ENCODE measurements at places on chromosomes 4 and X.

GRCh38 chr4:8860892-8861575 lies 10.6 kb downstream of the HMX1 start:
- no peak for DNase-seq

- no peak for DNase-seq
Observed at GRCh38 chr4:116665716-116666115, 419.7 kb downstream of the TRAM1L1 start.

DNA sequence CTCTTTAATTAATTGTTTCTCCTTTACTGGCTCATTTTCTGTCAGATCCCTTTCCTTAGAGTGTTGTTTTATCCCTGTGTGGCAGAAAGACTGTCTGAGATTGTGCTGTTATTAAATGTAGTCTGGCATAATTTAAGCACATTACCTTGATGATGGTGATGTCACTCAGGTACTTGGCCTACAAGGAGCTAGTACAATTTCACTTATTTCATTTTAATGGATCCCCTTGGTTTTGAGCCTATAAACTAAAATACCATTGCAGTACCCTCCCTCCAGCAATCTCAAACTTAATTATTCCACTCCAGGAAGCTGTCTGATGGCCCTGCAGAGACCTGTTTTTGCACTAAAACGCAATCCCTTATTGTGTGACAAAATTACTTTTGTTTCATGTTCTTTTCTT lies 968.6 kb downstream of the ADGRL3 start:
- no peak for DNase-seq

GRCh38 chr4:45036677-45037076 lies 310.3 kb upstream of the GNPDA2 start:
- no peak for DNase-seq

GRCh38 chr4:161189286-161190134 lies 974.3 kb downstream of the FSTL5 start:
- no peak for DNase-seq

GRCh38 chr4:56424697-56425514 lies 10.5 kb downstream of the PPAT start:
- no peak for DNase-seq

DNA sequence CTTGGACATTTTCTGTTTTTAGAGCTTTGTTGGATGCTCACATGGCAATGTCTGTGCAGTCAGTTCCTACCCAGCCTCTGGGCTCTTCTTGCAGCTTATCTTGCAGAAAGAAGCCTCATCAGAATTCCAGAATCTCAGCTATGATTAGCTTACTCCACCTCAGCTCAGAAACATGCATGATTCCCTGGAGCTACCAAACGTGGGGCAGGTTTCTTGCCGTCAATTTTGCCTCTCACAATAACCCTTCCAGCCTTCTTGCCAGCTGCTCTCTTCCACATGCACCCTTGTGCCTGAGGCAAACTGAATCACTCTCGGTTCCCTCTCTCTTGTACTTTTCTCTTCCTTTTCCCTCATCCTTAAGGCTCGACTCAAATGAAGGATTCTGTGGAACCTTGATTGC lies 141.4 kb downstream of the PTTG2 start:
- no peak for DNase-seq

- no peak for DNase-seq
Observed at GRCh38 chr4:156784970-156785369, 186.6 kb downstream of the PDGFC start.

DNA sequence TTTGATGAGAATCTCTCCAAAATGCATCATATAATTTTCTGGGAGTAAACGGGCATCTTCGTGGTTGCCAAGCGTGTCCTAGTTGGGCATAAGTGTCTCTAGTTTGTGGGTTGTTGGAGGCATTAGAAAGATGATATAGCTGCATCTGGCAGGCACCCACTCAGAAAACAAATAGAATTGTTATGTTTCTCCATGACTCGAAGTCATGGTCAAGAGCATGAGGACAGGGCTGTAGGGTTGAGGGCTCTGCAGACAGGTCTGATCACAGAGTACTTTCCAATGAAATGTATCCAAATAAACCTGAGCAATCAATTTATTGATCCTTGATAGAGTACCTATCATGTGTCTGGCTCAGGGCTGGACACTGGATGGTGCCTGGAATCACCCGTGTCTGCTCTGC lies 82.7 kb downstream of the SORCS2 start:
- DNase-seq: no peak

- DNase-seq: no peak
Observed at GRCh38 chrX:66408507-66408906, 230.4 kb downstream of the EDA2R start.

GRCh38 chr4:139922406-139923024 lies 231.5 kb downstream of the MAML3 start:
- no peak for DNase-seq

- DNase-seq: no peak
Observed at GRCh38 chr4:185358514-185358913, 37.2 kb downstream of the LRP2BP start.

DNA sequence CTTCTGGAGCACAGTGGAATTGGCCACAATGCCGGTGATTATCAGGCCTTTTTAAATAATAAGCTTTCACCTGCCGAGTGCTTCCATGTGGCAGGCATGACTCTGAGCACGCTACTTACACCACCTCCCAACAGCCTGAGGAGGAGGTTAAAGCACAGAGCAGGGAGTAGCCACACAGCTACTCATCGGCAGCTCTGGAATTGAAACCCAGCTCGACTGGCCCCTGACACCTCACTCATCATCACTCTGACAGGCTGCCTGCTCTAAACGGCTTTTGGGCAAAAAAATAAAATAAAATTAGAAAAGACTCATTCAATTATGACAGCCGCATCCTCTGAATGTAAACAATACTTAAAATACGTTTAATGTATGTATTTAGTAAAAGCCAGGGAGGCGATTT lies 326.4 kb upstream of the NOCT start:
- DNase-seq: no peak

- DNase-seq: no peak
Observed at GRCh38 chr4:98688411-98689290, 30.2 kb upstream of the TSPAN5 start.

- no peak for DNase-seq
Observed at GRCh38 chr4:137389911-137390520, 142.3 kb downstream of the PCDH18 start.

DNA sequence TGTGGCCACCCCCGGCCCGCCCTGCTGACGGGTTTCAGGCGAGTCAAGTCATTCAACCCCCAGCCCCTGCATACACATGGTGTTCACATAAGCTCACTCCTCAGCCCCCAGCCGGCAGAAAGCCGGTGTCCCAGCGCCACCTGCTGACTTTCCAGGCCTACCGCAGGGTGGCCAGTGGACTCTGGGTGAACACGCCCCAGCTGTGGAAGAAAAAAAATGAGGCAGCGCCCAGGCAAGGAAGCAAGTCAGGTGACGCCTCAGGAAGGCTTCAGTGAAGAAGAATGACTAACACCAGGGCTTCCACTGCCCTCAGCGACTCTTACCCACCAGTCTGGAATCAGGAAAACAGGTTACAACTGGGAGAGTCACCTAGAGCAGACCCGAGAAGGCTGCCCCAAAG lies 15.8 kb downstream of the BCAP31 start:
- peak; percentile 69 for DNase-seq

- DNase-seq: no peak
Observed at GRCh38 chr4:143183513-143184216, 1.1 kb upstream of the USP38 start.

- no peak for DNase-seq
Observed at GRCh38 chr4:164188236-164188635, 565.7 kb upstream of the SMIM31 start.

DNA sequence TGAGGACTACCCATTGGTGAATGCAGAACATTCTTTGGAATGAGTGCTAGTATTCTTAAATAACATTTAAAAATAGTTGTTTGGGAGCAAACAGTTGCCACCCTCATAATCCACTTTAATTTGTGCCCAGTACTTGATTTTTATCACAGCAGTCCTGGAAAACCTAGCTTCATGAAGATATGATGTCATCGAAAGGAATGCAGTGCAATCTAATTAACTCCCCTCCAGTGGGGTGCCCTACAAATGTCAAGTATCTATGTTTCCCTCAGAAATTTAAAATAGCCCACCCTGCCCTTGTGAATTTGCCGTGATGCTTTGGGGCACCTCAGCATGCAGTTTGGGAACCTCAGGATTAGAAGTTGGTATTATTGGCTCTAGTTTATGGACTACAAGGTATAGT lies 5.4 kb downstream of the RAB9A start:
- DNase-seq: no peak

DNA sequence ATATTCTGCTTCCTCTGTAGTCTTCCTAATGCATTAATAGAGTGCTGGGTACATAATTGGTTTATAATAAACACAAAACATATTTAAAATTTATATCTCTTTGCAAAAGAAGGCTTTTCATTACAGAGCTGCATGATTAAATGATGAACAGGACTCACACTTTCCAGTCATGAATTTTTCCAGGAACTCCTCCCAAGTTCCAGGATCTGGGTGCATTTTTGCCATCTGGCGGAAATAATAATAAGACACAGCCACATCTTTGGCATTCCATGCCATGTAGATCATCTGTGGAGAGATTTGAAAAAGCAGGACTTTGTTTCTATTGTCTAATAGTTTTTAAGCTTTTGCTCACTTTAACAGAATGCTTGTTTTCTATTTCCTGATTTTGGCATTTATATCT lies 40.2 kb upstream of the SULT1B1 start:
- no peak for DNase-seq

GRCh38 chr4:4641254-4641653 lies 99.4 kb upstream of the STX18 start:
- no peak for DNase-seq

GRCh38 chr4:19051831-19052230 lies 1030.3 kb upstream of the LCORL start:
- DNase-seq: no peak

- no peak for DNase-seq
Observed at GRCh38 chr4:110869862-110870572, 247.1 kb upstream of the PITX2 start.

- DNase-seq: no peak
Observed at GRCh38 chrX:44973420-44973932, 100.5 kb downstream of the KDM6A start.

DNA sequence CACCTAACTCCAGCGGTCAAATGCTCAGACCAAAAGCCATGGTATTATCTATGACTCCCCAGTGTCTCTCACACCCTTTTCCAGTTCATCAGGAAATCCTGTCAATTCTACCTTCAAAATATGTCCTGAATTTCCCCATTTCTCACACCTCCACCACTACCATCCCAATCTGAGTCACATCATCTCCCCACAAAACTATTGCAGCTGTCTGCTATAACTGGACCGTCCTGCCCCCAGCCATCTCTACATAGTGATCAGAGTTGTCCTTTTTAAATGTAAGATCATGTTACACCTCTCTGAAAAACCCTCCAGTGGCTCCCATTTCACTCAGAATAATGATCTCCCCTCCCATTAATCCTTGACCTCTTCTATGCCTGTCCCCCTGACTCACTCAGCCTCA lies 6.8 kb upstream of the ODAPH start:
- DNase-seq: no peak

GRCh38 chr4:807792-808191 lies 18.1 kb downstream of the CPLX1 start:
- DNase-seq: no peak

DNA sequence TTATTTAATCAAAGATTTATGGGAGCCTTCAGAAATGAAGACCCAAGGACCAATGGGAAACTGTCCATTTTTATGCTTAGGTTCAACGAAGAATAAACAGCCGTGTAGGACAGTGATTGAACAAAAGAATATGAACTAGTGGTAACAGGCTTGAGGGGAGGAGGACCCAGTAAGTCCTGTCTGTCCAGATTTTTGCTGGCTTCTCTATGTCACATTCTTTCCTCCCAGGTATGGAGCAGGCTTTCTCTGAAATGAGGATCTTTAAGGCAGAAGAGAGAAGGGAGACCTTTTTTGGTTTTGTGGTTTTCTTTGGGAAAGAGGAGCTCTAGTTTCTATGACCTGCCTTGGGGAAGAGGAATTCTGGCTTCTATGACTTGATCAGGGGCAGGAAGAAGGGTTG lies 74.1 kb downstream of the BANK1 start:
- DNase-seq: no peak

DNA sequence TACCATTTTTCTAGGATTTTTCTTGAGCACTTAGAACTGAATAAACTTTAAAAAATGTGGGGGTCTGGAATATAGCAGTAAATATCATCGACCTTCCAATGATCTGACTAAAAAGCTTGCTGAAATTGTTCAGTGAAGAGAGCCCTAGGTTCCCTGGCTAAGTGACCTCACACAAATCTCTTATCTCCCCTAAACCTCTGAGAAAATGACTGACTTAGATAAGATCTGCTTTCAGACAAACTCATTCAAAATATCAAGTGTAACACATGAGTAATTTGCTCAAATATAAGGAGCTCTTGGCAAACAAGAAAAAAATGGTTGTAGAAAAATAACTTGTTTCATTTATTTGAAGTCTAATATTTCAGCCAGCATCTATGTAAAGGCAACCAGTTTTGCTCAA lies 441.7 kb upstream of the SLIT2 start:
- DNase-seq: no peak

- DNase-seq: no peak
Observed at GRCh38 chrX:121106484-121107235, 59.2 kb downstream of the GLUD2 start.

DNA sequence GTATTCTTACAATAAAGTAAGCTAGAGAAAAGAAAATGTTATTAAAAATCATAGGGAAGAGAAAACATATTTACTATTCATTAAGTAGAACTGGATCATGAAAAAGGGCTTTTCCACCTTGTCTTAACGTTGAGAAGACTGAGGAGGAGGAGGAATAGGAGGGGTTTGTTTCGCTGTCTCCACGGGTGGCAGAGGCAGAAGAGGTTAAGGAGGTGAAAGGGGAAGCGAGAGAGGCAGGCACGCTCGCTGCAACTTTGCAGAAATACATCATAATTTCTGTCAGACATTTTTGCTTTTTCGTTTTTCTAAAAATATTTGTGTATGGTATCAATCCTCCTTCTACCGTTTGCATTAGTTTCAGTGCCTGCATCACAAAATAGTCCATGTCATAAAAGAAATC lies 2375.1 kb upstream of the AGA start:
- no peak for DNase-seq

GRCh38 chr4:15234856-15235126 lies 193.0 kb upstream of the C1QTNF7 start:
- no peak for DNase-seq

- no peak for DNase-seq
Observed at GRCh38 chr4:85408301-85408700, 66.6 kb upstream of the ARHGAP24 start.

DNA sequence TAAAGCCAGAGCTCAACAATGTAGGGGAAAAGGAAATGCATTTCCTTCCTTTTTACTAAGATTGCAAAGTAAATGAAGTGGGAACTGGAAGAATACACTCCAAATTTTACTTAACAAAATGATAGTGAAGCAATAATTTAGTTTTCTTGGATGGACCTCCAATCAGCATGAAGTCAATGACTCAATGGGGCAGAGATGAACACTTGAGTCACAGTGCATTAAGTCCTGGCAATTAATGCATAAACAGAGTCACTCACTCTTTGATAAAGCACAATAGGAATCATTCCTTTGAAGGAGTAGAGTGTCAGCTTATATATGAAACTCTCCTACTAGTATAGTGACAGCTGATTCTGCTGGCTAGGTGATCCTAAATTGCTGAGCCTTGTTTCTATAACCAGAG lies 66.7 kb upstream of the FRAS1 start:
- no peak for DNase-seq

GRCh38 chrX:112877771-112878173 lies 37.1 kb upstream of the AMOT start:
- no peak for DNase-seq

Measured in left cardiac atrium (tissue), 4 donors.